ENCODE measurements at places on chromosomes 1 and 21.

DNA sequence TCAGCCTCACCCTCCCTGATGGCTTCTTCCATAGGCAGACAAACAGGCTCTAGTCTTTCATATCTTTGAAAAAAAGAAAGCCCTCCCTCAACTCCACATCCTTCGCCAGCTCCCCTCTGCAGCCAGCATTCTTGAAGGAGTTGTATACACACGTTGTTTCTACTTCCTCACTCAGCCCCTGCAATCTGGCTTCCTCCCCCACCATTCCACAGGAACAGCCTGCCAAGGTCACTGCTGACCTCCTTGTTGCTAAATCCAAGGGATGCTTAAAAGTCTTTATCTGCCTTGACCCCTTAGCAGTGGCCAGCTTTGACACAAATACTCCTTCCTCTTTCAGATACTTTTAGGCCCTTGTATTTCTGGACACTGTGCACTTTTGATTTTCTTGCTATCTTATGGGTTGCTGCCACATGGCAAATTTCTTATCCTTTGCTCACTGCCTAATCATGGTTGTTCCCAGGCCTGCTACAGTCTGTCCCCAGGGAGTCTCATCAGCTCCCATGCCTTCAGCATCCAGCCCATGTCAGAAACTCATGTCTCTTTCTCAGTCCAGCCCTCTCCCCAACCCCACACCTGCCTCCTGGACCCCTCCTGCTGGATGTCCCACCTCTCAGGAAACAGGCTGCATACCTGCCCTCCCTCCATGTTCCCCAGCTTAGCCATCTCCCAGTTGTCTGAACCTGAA is 8.3 kb downstream of the FAM229A start:
- DNase-seq: no peak

DNA sequence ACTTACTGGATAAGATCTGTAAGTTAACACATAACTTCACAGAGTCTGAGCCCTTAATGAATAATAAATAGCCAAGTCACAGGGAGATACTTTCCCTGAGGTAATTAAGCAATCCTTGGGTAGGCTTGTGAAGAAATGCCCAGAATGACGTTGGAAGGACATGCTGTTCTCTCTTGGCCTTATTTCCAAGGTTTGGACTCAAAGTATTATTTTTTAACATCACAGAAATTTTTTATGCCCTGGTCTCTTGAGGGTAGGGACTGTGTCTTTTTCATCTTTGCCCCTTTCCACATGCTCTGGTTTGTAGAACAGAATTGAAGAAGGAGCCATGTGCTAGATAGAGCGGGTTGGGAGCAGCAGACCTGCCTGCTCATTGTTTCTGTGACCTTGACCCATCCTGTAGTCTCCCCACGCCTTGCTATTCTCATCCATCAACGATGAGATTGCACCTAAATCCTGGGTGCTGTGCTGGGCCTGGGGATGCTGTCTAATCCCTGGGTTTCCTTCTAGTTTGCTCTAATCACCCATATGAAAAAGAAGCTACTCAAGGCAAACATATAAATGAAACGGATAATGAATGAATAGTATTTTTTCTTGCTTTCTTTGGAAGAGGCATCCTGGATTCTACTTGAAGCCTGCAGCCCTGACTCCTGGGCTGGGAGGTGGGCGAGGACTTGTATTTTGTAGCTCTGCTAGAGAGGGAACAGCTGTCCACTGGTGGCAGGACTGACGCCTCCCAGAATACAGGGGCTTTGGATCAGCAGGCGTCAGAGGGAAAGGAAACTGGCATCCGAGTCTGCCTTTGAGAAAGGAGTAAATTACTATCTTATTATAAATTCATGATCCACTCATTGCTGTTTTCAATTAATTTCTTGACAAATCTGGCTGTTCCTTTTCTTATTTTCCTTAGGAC is 17.5 kb upstream of the LAMTOR5 start:
- DNase-seq: no peak

DNA sequence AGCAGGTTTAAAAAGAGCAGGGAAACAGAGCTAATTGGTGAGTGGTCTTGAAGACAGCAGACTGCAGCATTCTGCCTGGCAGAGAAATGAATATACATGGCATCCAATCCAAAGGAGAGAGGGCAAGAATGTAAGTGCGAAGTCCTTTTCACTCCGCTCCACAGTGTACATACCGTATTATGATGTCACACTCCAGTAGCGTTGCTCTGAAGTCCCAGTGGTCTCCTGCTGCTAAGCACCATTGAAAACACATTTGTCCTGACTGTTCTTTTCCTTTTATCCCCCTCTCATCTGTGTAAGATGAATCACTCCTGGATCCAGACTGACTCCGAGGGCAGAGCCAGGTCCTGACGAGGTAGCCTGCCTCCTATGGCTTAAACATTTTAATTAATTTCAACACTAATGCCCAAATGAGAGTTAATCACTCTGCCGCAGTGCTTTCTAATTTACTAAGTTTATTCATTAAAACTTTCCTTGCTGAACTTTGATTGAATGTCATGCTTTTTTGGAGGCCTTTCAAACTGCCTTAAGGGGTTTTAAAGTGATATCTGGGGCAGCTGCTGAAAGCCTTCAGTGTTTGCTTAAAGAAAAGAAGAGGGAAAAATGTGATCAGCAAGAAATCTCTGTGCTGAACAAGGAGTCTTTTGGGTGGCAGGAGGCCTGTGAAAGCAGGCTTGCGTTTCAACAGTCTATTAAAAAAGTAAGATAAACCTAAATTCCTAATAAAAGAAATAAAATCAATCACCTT is 227.2 kb downstream of the ATG4C start:
- no peak for DNase-seq

- DNase-seq: no peak
Measured at GRCh38 chr1:8347635-8348034, 29.7 kb downstream of the SLC45A1 start.

GRCh38 chr1:243799908-243800307 is 50.1 kb downstream of the AKT3 start:
- no peak for DNase-seq

GRCh38 chr1:3771108-3772026 is 1.2 kb upstream of the SMIM1 start:
- no peak for DNase-seq

DNA sequence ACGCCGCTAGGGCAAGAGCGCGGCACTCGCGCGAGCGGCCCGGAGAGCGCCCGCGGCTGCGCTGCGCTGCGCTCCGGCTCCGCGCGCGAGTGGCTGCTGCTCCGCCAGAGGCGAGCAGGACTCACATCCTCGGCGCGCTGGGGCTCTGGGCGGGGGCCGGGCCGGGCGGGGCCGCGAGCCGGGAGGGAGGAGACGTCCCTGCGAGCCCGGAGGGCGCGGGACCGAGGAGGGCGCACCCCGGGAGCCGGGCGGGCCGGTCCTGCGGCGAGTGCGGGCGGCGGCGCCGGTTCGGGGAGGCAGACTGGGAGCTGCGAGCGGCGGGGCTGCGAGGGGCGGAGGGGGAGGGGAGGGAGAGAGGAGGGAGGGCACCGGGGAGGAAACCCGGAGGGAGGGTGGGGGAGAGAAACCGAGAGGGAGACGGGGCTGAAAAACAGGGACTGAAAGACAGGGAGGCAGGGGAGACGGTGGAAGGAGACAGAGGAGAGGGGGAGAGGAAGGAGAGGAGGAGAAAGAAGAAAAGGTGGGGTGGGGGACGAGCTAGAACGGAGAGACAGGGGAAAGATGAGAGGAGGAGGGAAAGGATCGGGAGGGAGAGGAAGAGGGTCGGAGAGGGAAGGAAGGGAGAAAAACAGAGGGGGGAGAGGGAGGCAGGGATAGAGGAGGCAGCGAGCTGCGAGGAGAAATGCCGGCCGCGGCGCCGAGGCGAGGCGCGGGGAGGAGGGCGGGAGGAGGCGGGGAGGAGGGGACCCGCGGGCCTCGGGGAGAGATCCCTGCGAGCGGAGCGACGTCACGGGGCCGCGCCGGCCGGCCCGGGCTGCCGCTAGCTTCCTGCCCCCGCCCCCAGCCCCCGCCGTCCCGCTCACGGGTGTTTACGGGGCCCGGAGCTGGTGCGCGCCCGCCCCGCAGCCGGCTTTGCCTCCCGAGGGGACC is at the start of gene CAMK2N1:
CAMK2N1 (minus strand) TSS at position 684 of the 930 bp plus-strand sequence. CDS start 831 bp downstream, outside the sequence.
- peak; percentile 90 for DNase-seq

- no peak for DNase-seq
Measured at GRCh38 chr1:83131692-83131955, 867.3 kb downstream of the TTLL7 start.

DNA sequence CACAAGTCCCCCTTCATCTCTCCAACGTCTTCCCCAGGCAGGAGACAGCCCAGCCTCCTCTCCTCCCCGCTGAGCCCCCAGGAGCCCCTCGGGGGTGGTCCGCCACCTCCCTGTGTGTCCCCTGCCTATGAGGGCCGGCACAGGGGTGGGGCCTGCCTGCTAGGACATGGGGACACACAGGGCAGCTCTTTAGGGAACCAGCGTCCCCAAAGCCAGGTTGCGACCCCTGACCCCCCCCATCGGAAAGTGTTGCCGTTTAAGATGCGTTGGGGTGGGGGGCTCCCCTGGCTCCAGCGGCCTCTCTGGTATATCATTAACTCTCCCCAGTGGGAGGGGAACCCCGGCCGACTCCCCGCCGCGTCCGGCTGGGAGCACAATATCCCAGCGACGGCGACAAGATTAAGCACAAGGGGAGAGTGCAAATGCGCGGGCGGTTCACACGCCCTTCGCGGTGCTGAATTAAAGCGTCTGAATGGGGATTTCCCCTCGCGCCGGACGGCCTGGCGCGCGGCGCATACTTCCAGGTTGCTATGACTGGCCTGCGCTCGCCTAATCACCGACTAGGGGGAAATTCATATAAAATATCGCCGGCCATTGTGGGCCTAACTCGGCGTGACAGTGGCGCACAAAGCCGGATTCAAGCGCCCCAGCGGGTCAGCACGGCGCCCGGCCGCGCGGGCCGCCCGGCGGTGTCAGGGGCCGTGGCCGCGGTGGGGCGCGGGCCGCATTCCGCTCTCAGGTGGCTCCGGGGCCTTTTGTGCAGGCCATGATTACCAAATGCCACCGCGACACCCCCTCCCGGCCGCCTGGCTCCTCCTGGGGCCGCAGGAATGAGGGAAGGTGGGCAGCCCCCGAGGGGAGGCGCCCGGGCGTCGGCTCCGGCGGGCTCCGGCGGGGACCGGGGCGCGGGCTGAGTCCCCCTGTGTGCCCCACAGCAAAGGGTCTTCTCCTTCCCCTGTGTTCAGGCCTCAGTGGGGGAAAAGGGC is 30.9 kb downstream of the WNT3A start:
- DNase-seq: no peak

DNA sequence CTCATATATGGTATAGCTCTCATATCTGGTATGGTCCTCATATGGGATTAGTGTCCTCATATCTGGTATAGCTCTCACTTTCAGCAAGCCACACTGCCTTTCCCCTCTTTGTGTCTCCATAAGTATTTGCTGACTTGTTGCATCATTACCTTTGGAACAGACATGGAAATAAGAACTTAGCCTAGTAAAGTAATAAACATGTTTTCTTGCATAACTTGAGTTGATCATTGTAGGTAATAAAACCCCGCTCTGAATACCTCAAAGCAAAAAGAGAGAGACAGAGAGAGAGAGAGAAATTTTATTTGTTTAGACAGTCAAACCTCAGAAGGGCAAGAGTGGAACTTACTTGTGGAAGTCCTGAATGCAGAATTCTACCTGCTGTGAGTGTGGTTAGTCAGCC is 170.3 kb downstream of the GREM2 start:
- no peak for DNase-seq

DNA sequence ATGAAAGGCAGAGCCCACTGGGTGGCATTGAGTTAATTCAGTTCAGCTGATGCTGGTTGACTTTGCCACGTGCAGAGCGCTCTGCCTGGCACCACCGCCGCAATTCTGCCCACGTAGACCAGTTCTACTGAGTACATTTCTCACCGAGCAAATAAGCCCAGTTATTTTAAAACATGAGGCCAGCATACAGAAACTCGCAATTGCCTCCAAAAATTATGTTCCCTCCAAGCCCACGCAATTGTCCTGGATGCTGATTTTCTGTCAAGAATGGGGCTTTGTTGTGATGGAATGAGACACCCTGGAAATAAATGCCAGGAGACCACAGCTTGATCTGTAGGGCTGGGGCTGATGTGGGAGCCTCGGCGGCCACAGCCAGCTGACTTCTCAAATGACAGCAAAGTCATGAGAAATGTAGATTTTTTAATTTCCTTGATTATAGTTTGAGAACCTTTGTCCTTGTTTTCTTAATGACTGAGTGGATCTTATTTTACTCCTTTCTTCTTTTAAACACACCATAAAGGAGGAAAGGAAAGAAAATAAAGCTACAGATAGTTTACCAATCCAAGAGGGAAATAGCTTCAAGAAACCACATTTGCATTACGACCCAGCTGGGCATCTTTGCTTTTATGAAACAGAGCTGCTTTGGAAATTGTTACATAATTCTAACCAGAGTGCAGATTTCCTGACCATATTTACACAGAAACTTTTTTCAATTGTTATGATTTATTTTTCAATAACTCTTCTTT is 11.6 kb upstream of the PARP1 start:
- no peak for DNase-seq

DNA sequence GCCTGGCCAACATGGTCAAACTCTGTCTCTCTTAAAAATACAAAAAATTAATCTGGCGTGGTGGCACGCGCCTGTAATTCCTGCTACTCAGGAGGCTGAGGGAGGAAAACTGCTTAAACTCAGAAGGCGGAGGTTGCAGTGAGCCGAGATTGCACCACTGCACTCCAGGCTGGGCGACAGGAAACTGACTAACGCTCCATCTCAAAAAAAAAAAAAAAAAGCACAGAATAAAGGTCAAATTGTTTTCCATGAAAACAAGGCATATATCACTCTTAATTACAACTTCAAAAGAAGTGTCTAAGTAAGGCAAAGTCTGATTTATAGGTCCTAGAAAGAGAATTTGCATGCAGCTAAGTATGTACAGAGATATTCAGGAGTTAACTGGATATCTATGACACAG is 25.6 kb downstream of the EYA3 start:
- DNase-seq: no peak

DNA sequence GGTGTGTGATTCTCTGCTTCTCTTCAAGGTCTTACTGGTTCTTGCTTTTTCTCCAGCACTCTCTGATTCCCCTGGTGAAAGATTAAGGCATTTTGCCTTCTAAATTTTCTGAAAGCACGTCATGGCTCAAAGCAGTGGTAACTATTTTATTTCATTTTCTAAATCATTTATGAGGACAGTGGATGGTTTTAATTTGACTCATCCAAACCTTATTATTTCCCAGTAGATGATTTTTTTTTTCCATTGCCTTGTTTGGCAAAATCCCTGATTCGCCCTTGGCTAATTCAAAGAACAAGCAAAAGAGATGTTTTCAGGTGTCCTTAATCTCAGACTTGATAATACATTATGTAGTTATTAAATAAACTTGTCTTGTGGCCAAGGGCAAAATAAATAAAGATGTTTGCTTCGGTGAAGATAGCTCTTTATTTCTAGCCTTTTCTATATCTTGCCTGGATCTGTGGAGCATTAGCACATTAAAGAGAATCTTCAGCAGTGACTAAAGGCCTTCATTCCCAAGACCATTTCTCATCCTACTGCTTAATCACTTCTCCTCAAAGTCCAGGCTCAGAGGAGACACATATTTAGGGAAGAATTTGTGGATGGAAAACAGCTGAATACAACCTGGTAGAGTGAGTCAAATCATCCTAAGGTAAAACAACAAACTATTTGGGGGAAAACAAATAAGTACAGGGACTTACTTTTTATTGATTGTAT is 359.8 kb downstream of the DUSP10 start:
- DNase-seq: no peak

GRCh38 chr1:229342656-229343569 is at the start of gene CCSAP:
TSS of gene CCSAP (minus strand) at chr1:229343047. CDS start at chr1:229342465, 582 bp downstream.
- peak; percentile 65 for DNase-seq
